DND-41 (cell line): ENCODE measurements at places on chromosomes 6 and 20.
A peak's percentile ranks its signal among the peaks of the same experiment; 100 is the strongest.

GRCh38 chr6:85856235-85856634 is 213.5 kb upstream of the SYNCRIP start:
- no peak overlapping the region for H3K4me3 ChIP-seq
- no peak overlapping the region for H3K27ac ChIP-seq
- H3K27me3 ChIP-seq = no peaks in the 10 kb centered on the region
- no peaks in the 10 kb centered on the region for H3K36me3 ChIP-seq
- no peak for DNase-seq

DNA sequence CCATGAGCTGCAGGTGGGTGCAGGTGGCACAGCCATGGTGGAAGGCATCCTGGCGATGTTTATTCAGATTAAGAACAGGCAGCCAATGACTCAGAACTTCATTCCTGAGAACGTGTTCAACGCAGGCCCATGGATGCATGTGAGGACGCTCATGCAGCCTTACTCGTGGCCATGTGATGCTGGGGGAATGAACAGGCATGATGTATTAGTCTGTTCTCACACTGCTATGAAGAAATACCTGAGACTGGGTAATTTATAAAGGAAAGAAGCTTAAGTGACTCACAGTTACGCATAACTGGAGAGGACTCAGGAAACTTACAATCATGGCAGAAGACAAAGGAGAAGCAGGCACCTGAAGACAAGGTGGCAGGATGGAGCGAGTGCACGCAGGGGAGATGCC is 146.6 kb downstream of the RNASET2 start:
- DNase-seq = no peak
- no peaks in the 10 kb centered on the region for H3K4me1 ChIP-seq
- no peaks in the 10 kb centered on the region for H3K36me3 ChIP-seq
- H3K27ac ChIP-seq = no peak overlapping the region
- H3K27me3 ChIP-seq = no peaks in the 10 kb centered on the region
- H3K4me3 ChIP-seq = no peak overlapping the region

GRCh38 chr6:110181131-110182030 is 1.2 kb downstream of the CDC40 start:
- peaks cover 56% of the 10 kb centered on the region for H3K4me1 ChIP-seq
- H3K27me3 ChIP-seq = no peaks in the 10 kb centered on the region
- peaks cover 7% of the 10 kb centered on the region; the same call in 1 of the 2 replicates for H3K36me3 ChIP-seq
- peak overlapping the region; percentile 83 for H3K27ac ChIP-seq

- no peaks in the 10 kb centered on the region for H3K4me1 ChIP-seq
- H3K27me3 ChIP-seq = peaks cover 8% of the 10 kb centered on the region
- no peak overlapping the region for H3K4me3 ChIP-seq
- H3K36me3 ChIP-seq = no peaks in the 10 kb centered on the region
These were observed 80.0 kb upstream of the EYA2 start for GRCh38 chr20:46814366-46815232.

GRCh38 chr6:41022294-41022693 is 16.7 kb downstream of the UNC5CL start:
- no peak overlapping the region for H3K27ac ChIP-seq
- DNase-seq = no peak
- H3K4me3 ChIP-seq = no peak overlapping the region

DNA sequence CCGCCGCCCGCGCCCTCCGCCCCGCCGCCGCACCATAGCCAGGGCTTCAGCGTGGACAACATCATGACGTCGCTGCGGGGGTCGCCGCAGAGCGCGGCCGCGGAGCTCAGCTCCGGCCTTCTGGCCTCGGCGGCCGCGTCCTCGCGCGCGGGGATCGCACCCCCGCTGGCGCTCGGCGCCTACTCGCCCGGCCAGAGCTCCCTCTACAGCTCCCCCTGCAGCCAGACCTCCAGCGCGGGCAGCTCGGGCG is 1.5 kb downstream of the FOXC1 start:
- H3K27ac ChIP-seq = no peak overlapping the region
- H3K36me3 ChIP-seq = no peaks in the 10 kb centered on the region

- peaks cover 79% of the 10 kb centered on the region for H3K36me3 ChIP-seq
- no peak overlapping the region for H3K27ac ChIP-seq
- no peak overlapping the region for H3K4me3 ChIP-seq
- H3K4me1 ChIP-seq = no peaks in the 10 kb centered on the region
- no peaks in the 10 kb centered on the region for H3K27me3 ChIP-seq
These were observed 66.0 kb downstream of the ELOVL5 start for GRCh38 chr6:53282741-53283140.

DNA sequence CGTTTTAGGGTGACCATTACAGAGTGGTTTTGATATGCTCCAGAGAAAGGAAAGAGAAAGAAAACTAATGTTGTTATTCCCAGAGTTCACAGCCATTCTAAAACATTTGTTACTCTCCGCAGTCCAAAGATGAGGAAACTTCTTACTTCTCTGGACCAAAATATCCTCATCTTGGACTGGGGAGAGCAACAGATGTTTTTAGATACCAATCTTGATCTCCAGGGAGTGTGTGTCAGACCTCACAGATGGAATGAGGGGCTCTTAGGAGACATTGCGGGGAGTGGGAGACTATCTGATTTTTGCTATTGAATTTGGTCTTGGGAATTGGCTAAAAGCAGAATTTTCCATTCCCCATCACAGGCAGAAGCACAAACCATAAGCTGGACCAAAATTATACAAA is 110.8 kb downstream of the TNFAIP3 start:
- no peak for DNase-seq
- no peak overlapping the region for H3K27ac ChIP-seq
- peaks cover 30% of the 10 kb centered on the region for H3K4me1 ChIP-seq
- no peaks in the 10 kb centered on the region for H3K36me3 ChIP-seq
- H3K27me3 ChIP-seq = no peaks in the 10 kb centered on the region

DNA sequence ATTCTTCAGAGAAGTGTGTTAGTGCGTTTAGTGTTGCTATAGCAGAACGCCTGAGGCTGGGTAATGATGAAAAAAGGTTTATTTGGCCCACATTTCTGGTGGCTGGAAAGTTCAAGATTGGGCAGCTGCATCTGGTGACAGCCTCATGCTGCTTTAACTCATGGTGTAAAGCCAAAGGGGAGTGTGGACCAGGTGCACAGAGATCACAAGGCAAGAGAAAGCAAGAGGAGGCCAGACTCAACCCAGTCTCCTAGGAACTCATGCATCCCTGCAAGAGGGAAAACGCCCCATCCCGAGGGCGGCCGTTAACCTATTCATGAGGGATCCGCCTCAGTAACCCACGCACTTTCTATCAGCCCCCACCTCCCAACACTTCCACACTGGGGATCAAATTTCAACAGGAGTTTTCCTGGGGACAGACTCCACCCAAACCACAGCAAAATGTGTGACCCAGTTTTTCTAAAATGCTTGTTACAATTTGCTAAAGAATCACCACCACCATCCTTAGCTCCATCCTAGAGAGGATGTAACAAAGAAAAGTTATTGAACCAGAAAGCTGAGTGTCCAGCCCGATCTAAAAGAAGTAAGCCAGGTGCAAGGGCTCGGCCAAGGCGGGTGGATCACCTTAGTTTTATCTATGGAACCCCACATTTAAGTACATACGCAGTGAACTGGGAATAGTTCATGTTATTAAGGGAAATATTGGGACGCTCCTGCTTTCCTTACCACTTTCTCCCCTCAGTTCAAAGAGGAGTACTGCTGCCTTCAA is 164.8 kb downstream of the QKI start:
- H3K27ac ChIP-seq = no peak overlapping the region
- H3K27me3 ChIP-seq = no peaks in the 10 kb centered on the region
- DNase-seq = no peak
- H3K4me3 ChIP-seq = no peak overlapping the region
- H3K4me1 ChIP-seq = no peaks in the 10 kb centered on the region

GRCh38 chr20:1929460-1929859 is 34.3 kb downstream of the SIRPA start:
- no peaks in the 10 kb centered on the region for H3K4me1 ChIP-seq
- H3K27ac ChIP-seq = no peak overlapping the region
- H3K36me3 ChIP-seq = no peaks in the 10 kb centered on the region
- no peak for DNase-seq
- no peak overlapping the region for H3K4me3 ChIP-seq

- no peaks in the 10 kb centered on the region for H3K36me3 ChIP-seq
- DNase-seq = no peak
- H3K27ac ChIP-seq = no peak overlapping the region
- no peaks in the 10 kb centered on the region for H3K27me3 ChIP-seq
- no peak overlapping the region for H3K4me3 ChIP-seq
- H3K4me1 ChIP-seq = no peaks in the 10 kb centered on the region
These were observed 58.8 kb upstream of the EXOC2 start for GRCh38 chr6:751765-752164.

- DNase-seq = no peak
- no peaks in the 10 kb centered on the region for H3K27me3 ChIP-seq
- H3K4me3 ChIP-seq = no peak within 1 kb of the TSS
- H3K4me1 ChIP-seq = no peaks in the 10 kb centered on the region
- H3K27ac ChIP-seq = no peak within 1 kb of the TSS
- no peaks in the 10 kb centered on the region for H3K36me3 ChIP-seq
These were observed at the start of gene SGK1 for GRCh38 chr6:134317471-134318131. Gene SGK1, minus strand, starts transcription at chr6:134318112. Its CDS starts 652 bp downstream, at chr6:134317460.

- no peaks in the 10 kb centered on the region for H3K27me3 ChIP-seq
- no peaks in the 10 kb centered on the region for H3K36me3 ChIP-seq
- H3K27ac ChIP-seq = no peak overlapping the region
These were observed 91.9 kb upstream of the CLDN20 start for GRCh38 chr6:155171747-155172449.

GRCh38 chr20:36629719-36630681 is 16.0 kb downstream of the SLA2 start:
- peak overlapping the region; percentile 66 for H3K27ac ChIP-seq
- no peak overlapping the region for H3K4me3 ChIP-seq
- no peaks in the 10 kb centered on the region for H3K36me3 ChIP-seq
- peak; percentile 85 for DNase-seq
- H3K27me3 ChIP-seq = no peaks in the 10 kb centered on the region
- peaks cover 23% of the 10 kb centered on the region for H3K4me1 ChIP-seq

GRCh38 chr6:134082191-134082590 is 29.8 kb upstream of the SLC2A12 start:
- DNase-seq = no peak
- H3K36me3 ChIP-seq = no peaks in the 10 kb centered on the region
- H3K27ac ChIP-seq = no peak overlapping the region
- peaks cover 2% of the 10 kb centered on the region for H3K27me3 ChIP-seq

- H3K27ac ChIP-seq = no peak overlapping the region
- no peaks in the 10 kb centered on the region for H3K4me1 ChIP-seq
- no peaks in the 10 kb centered on the region for H3K36me3 ChIP-seq
- no peak overlapping the region for H3K4me3 ChIP-seq
These were observed 674.6 kb upstream of the MARCKS start for GRCh38 chr6:113182370-113183141.

GRCh38 chr20:48092596-48093280 is 307.5 kb upstream of the SULF2 start:
- no peak overlapping the region for H3K27ac ChIP-seq
- no peaks in the 10 kb centered on the region for H3K36me3 ChIP-seq
- no peaks in the 10 kb centered on the region for H3K27me3 ChIP-seq
- no peaks in the 10 kb centered on the region for H3K4me1 ChIP-seq
- DNase-seq = no peak
- no peak overlapping the region for H3K4me3 ChIP-seq

DNA sequence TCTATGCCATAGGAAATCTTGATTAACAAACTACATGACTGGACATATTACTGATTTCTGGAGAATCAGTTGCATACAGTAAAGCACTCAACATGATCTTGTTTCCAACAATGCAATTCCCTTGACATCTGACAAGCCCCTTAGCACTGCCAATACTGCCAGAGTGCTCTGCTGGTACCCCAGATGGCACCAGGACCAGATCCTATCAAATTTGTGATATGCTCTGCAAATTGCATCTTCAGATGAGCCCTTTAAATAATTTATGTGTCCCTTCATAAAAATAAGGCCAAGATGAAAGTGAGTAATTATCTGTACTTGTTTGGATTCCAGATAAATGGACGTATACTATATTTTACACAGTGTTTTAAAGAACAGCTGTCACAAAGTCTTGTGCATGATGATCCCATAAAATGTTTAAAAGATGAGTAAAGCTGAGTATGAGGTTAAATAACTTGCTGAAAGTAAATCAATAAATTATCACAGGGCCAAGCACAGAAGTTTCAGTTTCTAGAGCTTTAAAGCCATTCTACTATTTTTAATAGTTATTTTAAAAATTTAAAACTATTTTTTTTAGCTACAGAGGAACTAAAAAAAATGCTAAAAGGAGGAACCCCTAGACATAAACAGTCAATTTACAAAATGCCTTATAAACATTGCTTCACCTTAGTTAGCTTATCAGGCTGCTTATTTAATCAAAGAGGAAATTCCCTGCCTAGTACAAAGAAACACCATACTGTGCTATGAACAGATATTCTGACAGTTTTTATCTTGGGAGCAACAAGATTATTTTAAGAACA is 42.1 kb downstream of the NUDT3 start:
- H3K36me3 ChIP-seq = no peaks in the 10 kb centered on the region
- H3K27me3 ChIP-seq = no peaks in the 10 kb centered on the region
- no peak overlapping the region for H3K4me3 ChIP-seq
- no peak overlapping the region for H3K27ac ChIP-seq
- no peak for DNase-seq

DNA sequence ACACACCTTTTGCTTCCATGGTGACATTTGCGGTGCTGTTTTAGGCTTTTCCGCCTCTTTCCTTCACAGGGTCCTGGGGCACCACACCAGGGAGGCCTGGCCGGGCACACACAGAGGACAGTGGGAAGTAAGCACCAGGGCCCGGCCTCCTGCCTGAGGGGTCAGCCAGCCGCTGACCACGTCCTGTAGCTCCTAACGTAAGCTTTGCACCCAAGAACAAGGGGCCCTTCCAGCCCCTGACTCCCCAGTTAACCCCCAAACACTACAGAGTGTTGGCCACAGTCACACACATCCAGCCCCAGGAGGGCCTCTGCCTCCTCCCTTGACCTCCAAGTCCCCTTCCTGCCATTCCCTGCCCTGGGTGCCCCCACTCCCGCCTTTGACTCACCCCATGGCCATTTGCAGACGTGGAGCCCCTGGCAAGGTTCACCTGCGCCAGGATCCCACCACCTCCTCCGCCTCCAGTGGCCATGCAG is 54.7 kb downstream of the YTHDF1 start:
- no peak overlapping the region for H3K27ac ChIP-seq
- no peak for DNase-seq
- no peak overlapping the region for H3K4me3 ChIP-seq
- H3K27me3 ChIP-seq = no peaks in the 10 kb centered on the region
- H3K36me3 ChIP-seq = no peaks in the 10 kb centered on the region

DNA sequence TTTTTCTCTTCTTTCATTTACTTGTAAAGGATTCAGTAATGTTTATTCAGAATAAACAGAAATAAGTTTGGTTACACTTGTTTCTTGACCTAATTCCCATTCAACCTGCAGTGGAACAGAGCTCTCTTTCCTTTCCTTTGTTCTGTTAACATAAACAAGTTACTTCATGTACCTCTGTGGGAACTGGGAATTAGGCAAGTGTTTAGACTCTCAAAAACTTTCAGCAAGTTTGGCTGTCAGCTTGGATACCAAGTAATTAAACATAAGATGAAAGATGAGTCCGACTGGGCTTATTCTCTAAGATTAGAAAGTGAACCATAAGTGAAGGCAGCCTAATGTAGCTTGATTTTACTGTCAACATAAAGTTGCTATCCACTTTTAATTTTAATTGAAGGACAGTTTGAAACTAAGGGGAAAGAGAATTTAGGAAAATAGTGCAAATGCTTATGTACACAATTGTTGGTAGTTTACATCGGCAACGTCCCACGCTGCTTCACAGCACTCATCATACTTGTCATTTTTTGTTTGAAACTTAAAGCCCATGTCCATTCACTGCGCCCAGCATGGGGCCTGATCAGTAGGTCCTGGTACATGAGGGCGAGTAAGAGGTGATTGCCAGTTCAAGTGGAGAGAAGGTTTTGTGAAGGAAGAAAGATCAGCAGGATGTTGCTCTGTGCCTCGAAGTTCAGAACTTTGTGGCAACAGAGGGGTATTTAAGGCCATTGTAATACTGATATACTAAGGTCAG is 113.0 kb downstream of the PLEKHG1 start:
- H3K27me3 ChIP-seq = peaks cover 7% of the 10 kb centered on the region
- DNase-seq = no peak
- no peak overlapping the region for H3K4me3 ChIP-seq
